ENCODE measurements at places on chromosomes 13 and 19.

DNA sequence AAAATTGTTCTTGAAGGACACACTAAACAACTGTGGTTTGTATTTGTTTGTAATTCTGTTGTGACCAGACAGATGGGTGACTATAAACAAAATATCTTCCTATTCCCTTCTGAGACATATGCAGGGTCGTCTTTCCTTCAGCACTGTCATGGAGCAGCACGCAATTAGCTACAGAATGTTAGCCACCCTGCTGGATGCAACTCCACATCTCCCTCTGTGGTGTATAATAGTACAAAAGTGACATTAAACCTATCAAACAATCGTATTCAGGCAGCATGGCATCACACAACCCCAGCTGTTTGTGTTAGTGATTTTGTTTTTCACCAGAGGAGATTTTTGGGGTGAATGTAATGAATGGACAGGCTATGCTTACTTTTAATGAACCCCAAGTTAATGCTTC is 146.2 kb downstream of the GPC6 start:
- DNase-seq = no peak

DNA sequence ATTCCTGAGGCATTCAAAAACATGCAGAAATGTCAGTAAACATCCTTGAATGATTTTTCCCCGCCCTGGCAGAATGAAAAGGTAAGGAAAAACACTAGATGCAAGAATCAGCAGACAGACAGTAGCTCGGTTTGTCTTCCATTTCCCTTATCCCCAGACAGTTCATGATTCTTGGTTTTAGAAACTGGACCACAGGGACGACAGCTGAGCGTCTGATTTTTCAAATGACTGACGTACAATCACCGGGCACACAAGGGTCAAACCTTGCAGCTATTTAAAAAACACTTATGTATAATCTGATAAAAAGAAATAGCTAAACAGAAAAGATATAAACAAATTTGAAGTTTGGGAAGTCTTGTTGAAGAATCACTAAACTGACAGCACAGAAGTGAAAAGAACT is 47.1 kb downstream of the DCLK1 start:
- DNase-seq = no peak

- DNase-seq = no peak
These were observed 6.7 kb upstream of the ONECUT3 start for GRCh38 chr19:1746401-1747284.

DNA sequence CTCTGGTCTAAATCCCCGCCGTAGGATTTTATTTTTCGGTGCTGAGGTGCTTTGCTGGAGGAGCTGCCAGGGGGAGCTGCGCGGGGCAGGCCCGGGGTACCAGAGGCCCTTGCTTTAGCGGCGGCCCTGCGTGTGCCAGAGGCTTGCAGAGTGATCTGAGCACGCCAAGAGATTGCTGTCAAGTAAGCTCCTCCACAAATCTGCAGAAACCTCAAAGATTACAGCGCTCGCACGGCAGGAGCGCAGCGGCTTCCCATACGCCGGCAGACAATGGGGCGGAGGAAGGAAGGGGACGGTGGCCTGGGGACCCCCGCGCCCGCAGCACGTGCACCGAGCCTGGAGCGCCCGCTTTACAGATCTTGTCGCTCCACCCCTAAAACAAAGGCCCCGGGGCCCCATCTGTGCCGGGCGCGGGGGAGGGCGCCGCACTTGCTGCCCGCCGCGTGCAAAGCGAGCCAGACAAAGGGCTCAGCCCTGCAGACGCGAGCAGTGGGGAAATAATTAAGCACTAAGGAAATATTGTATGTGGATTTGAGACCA is 9.1 kb upstream of the C19orf12 start:
- DNase-seq = no peak

- DNase-seq = no peak
These were observed 5.7 kb upstream of the RXFP2 start for GRCh38 chr13:31733647-31734046.

- DNase-seq = no peak
These were observed 781 bp upstream of the SPRYD7 start for GRCh38 chr13:49936968-49937273.

GRCh38 chr19:10228393-10228792 is 2.7 kb downstream of the S1PR2 start:
- no peak for DNase-seq

- peak; percentile 35 for DNase-seq
These were observed 66.9 kb upstream of the DIAPH3 start for GRCh38 chr13:60230593-60230992.

- no peak for DNase-seq
These were observed 525.0 kb upstream of the SLITRK6 start for GRCh38 chr13:86324191-86324590.

DNA sequence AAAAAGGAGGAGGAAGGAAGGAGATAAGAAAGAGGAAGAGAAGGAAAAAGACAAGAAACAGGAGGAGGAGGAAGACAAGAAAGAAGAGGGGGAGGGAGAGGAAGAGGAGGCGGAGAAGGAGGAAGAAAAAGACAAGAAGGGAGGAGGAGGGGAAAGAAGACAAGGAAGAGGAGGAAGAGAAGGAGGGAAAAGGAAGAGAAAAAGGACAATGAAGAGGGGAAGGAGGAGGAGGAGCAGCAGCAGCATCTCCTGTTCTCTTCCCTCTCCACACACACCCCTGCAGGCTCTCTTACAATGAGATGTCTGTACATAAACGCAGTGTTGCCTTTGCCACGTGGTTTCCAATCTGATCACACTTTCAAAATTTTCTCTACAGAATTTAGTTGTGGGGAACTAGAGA is 66.6 kb downstream of the RUBCNL start:
- no peak for DNase-seq

DNA sequence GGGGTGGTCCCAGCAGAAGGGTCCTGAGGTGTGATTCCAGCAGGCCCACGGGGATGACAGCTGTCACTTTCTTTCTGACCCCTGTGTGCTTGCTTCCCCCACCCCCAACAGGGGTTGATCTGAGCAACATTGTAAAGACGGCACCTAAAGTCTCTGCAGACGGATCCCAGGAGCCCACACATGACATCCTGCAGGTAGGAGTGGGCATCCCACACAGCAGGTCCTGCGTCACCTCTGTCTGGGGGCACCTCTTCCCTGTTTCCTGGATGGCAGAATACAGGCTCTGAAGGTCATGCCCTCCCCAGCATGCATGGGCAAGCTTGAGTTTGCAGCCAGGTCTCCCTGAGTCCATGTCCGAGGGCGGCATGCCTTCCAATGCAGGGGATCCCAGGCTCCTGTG is 10.5 kb downstream of the ARMC6 start:
- no peak for DNase-seq

DNA sequence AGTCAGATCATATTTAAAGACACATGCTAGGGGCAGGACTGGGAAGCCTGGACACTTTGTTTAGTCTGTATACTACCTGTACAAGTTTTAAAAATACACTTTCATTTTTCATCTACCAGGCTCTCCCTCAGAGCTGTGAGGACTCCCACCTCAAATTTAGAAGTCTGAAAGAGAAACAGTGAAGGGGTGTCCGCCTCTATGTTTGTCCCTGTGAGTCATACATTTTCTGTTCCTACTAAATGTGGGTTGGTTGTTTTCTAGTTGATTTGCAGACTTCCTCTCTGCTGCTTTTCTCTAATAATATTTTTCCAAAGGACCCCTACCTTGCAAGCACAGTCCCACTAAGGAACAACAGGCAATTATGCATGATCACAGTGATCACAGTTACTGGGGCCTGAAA is 110.5 kb downstream of the ENOX1 start:
- DNase-seq = no peak

- no peak for DNase-seq
These were observed 163.7 kb upstream of the KL start for GRCh38 chr13:32852526-32852925.

DNA sequence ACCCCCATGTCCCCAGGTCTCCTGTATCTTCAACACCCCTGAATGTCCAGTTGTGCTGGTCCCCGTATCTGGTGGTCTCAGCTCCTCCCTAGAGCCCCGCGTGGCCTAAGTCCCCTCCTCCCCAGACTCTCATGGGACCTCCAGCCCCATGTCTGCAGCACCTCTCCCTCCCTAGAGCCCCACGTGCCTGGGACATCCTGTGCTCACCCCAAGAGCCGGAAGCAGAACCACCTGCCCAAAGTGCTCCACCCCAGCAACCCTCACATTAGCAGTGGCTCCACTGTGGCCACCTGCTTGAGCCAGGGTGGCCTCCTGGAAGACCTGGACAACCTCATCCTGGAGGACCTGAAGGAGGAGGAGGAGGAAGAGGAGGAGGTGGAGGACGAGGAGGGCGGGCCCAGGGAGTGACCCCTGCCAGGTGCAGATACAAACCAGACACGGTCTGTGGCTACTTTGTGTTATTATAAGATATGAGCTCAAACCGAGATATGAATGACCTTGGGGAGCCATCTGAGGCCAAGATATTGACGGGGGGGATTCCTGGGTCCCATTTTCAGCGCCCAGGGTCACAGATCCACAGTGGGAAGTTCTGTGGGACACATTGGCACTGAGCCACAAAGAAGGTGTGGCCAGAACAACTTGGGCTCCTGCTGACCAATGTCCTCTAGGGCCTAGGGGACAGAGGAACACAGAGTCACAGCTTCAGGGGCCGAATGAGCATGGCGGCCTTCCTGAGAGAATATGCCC is 6.0 kb downstream of the SHFL start:
- DNase-seq = no peak

DNA sequence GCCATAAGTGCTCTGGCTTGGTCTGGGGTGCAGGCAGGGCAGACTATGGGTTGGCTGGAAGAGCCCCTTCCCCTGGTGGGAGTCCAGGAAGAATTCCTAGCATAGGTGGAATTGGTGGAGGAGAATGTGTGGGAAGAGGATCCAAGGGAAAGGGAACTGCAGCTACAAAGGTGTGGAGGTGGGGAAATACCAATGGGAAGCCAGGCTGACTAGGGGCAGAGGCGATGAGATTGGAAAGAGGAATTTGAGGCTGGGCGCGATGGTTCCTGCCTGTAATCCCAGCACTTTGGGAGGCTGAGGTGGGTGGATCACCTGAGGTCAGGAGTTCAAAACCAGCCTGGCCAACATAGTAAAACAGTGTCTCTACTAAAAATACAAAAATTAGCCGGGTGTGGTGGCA is 4.8 kb upstream of the SDHAF1 start:
- DNase-seq = no peak

DNA sequence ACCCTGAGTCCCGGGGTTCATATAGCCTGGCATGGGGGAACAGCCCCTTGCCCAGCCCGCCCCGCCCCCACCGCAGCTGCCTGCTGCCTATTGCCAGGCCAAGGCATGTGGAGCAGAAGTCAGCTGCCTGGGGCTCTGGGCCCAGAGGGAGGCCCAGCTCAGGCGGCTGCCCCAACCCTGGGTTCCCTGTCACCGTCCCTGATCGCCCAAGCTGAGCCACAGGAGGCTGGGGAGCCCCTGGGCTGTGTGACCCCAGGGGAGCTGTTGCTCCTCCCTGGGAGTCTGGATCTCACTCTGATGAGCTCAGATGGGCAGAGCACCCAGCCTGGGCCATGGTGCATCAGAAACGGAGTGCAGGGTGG is 1.4 kb downstream of the PLIN4 start:
- no peak for DNase-seq

- no peak for DNase-seq
These were observed 199.3 kb downstream of the KCNRG start for GRCh38 chr13:50214514-50214913.

DNA sequence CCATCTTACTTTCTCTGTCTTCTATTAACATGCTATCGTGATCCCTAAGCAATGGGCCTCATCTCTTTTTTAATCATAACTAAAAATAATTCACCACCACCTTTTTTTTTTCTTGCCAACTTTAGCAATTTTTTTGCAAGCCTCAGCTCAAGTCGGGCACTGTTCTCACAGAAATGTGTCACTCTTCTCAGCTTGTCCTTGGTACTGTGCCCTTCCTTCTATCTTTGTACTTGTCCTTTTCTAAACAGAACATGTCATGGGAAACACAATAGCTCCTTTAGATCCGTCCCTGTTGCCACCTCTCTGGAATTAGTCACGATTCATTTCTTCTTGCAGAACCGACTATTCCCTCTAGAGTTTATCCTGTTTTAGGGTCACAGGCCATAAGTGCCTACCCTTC is 10.3 kb downstream of the SERP2 start:
- DNase-seq = no peak

GRCh38 chr19:56253737-56254136 is 18.8 kb upstream of the EDDM13 start:
- DNase-seq = peak; percentile 43

- DNase-seq = no peak
These were observed 23.0 kb downstream of the NFIX start for GRCh38 chr19:13018035-13018914.

GRCh38 chr19:33812388-33813330 is 16.0 kb downstream of the KCTD15 start:
- DNase-seq = no peak

DNA sequence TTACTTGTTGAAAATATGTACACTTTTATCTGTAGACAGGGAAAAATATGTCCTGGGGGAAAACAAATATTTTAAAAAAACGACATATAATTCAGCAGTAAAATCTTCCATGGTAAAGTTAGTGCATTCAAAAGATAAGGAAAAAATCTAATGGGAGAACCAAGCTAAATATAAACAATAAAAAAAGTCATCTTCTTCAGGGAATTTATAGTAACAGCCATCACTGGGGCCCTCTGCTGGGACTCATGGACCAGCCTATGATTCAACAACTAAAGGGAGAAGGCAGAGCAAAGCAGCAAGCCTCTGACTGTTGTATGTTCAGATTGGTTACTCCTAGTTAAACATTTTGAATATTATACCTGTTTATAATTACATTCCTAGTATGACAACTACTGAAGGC is 93.0 kb downstream of the ITGBL1 start:
- DNase-seq = no peak

GRCh38 chr13:80755910-80756309 is 415.0 kb upstream of the SPRY2 start:
- no peak for DNase-seq

DNA sequence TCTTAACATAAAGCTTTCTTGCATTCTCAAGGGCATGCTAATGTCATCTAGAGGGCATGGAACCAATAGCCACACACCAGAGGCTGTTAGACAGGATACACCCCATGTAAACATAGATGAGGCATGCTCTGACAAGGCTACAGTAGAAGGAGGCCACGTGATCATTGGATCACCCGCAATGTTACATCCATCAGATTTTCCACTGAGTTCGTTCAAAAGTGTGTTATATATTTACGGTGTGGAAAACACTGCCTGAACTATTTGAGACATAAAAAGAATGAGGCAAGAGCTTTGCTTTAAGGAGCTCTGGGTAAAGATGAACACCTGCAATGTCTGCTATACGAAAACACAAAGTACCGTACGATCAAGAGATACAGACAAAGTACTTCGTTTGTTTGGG is 817.5 kb upstream of the SLC10A2 start:
- no peak for DNase-seq

GRCh38 chr13:64553411-64554129 is 2676.6 kb downstream of the PCDH9 start:
- DNase-seq = no peak

- DNase-seq = peak; percentile 88
These were observed at the start of gene MEX3D for GRCh38 chr19:1568320-1569019. TSS of gene MEX3D (minus strand) at chr19:1568325. CDS start at chr19:1568058, 267 bp downstream.

- DNase-seq = no peak
These were observed 218.8 kb downstream of the TEX29 start for GRCh38 chr13:111539252-111539651.

All from activated CD4-positive, alpha-beta T cell treated with anti-CD3 and anti-CD28 coated beads, Interleukin-2, Interleukin-6, amounts not matched to agents 100 ng/mL and 50 ng/mL, durations not matched to agents 16 hours and 8 hours (primary cell).